AG10803 (cell line): ENCODE measurements at places on chromosomes 1 and 21.

GRCh38 chr1:218698141-218698540, 353.0 kb downstream of the TGFB2 start:
- no peak for DNase-seq

GRCh38 chr1:56072310-56072709, 507.1 kb downstream of the PLPP3 start:
- DNase-seq, result no peak

DNA sequence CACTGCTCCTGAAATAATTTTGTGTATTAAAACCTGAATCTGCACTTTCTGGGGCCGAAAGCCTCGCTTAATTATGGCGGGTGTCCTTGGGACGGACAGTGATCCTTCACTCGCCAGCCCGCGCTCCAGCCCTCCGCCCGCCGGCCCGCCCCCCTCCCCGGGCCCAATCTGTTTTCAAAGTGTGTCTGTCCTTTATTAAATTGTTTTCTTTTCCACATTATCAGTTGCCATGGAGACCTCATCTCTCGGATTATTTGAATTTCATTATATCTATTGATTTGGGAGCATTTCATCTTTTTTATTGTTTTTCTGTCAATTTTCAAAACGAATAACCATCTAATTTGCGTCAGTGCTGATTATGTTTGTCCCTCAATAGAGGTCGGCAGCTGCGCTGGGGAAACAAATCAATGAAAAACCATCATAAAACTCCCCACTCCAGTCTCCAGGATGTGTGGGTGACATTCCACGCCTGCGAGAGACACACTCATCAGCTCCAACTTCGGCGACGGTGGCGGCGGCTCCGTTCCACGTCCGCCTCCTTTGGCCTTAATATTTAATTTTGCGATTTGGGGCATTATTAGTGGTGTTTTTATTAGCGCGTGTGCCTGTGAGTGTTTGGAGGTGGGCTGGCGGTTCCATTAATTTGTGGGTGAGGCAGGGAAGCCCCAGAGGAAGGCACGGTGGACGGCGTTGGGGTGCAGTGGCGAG, 123.9 kb downstream of the CASZ1 start:
- DNase-seq, result no peak

- DNase-seq, result no peak
Measured at GRCh38 chr1:19066874-19067181, 110.4 kb upstream of the IFFO2 start.

DNA sequence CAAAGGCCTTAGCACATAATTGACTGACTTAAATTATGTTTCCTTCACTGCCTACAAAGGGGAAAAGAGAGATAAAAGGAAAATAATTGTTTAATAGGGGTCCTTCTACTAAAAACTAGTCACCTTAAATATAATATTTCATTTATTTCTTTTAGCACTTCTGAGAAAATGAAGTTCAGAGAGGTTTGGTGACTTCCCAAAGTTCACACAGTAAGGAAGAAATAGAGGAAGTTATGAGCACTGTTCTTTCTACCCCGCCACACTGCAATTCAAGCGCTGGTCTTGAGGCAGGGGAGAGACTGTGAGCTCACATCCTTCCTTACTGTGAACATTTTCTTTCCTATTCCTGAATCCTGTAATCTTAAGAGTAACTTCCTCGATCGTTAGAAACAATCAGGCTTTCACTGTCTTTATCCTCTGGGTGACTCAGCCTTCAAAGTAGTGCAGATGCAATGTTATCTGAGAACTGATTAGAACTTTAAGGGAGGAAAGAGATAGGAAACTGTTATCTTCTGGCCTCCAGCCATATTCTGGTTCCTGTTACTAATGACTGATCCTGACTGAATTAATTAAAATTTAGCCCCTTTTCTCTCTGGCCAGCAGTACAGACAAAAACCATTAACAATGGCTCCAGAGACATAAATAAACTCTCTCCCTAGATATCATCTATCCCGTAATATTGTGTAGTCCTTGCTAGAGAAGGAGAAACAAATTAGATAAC, 6.8 kb downstream of the RGS5 start:
- DNase-seq, result no peak

GRCh38 chr1:179197690-179198297, 31.7 kb downstream of the ABL2 start:
- DNase-seq, result no peak

DNA sequence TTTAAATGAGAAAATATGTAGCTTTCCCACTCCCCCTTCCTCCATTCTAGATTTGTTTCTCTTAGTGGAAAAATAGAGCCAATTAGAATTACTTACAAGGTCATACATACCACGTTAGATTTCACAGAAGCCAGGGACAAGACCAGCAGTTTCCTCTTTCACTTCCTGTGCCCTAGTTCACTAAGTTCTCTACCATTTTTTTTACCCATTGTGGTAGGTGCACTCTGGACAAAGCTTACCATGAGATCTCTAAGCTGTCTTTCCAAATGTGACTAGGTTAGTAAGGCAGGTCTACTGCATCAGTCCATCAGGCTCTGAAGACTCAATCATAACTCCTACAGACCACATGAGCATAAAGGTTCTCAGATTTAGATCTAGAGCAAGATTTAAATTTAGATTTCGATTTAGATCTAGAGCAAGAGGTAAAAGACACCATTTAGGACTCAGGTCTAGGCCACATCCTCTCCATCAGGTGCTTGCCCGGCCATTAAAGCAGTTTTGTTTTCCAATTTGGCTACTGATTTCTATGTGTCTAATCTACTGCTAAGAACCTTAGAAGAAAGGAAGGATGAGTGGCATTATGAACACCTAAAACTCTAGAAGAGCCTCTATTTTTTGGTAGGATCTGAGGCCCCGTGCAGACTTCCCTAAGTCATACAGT, 235.3 kb downstream of the FAF1 start:
- DNase-seq, result no peak

GRCh38 chr1:38834221-38834782, 25.3 kb downstream of the RRAGC start:
- DNase-seq, result no peak

DNA sequence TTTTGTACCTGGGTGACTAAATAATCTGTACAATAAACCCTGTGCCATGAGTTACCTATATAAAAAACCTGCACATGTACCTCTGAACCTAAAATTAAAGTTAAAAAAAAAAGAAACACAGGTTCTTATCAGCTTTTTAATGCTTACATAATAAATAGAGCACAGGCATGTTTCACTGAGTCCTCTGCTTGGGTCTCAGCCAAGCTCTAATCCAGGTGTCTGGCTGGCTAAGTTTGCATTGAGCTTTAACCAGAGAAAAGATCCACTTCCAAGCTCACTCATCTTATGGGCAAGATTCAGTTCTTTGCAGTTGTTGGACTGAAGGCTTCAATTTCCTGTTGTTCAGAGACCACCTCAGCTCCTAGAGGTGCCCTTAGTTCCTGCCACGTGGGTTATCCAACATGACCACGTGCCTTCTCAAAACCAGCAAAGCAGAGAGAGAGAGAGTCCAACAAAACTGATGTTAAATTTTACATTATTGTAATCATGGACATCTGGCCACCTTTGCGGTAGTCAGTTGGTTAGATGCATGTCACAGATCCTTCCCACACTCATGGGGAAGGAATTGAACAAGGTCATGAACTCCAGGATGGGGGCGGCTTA, 68.2 kb upstream of the TMPRSS2 start:
- DNase-seq, result no peak

GRCh38 chr1:99849744-99850458, at the start of gene AGL:
Gene AGL, plus strand, starts transcription at chr1:99850361. Its CDS starts 682 bp downstream, at chr1:99851043.
- peak; percentile 69 for DNase-seq

- DNase-seq, result no peak
Measured at GRCh38 chr1:185593271-185593670, 140.9 kb upstream of the HMCN1 start.

DNA sequence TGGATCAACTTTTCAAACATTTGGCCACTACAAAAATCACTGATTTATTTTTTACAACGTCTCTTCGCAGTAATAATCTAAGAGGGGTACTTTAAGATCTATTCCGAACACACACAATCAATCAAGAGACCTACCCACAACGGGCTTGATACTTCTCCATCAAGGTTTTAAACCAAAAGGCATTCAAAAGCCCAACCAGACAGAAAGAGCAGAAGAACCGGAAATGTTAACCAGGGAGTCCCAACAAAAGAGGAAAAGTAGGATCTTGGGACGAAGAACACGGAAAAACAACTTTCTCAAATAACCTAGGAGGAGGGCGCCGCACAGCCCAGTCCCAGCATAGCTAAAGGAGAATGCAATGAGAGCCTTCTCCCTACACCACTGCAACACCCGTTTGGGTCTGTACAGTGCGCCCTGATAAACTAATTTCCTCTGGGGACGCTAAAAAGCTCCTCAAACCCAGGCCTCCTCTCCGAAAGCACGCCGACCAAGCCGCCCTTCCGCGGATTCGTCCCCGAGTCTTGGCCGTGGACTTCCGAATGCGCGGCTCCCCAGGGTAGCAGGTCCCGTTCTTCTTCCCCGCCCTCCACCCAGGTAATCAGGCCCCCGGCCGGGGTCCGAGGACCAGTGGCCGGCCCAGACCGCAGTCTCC, 623 bp downstream of the RPL22 start:
- no peak for DNase-seq

DNA sequence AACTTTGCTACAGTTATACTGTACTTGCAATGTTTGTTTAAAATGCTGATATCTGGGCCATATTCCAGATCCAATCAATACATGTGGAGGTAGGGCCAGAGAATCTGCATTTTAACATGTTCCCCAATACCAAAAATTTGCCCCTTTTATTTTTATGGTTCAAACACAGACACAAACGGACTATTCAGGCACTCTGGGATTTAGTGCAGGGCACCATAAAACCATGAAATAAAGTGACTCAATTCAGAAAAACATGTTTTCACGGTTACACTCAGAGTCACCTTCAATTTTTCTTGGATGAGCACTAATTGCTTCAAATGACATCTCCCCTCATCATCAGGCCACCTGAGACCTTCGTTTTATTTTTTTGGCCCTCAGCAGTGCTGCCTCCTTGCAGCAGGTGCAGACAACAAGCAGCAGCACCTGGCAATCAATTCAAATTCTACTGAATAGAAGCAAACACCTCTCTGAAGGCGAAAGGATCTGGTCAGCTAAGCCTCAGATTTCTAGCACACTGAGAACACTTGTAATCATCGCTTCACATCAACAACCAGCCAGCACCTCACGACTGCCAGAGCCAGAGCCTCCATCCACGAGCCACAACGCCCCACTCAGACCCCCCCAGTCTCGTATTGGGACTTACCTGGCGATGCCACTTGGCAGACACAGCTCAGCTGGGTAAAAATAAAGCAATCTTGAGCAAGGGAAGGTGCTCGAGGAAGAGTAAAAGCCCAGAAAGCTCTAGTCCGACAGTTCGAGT, 1.1 kb downstream of the ERO1B start:
- no peak for DNase-seq

DNA sequence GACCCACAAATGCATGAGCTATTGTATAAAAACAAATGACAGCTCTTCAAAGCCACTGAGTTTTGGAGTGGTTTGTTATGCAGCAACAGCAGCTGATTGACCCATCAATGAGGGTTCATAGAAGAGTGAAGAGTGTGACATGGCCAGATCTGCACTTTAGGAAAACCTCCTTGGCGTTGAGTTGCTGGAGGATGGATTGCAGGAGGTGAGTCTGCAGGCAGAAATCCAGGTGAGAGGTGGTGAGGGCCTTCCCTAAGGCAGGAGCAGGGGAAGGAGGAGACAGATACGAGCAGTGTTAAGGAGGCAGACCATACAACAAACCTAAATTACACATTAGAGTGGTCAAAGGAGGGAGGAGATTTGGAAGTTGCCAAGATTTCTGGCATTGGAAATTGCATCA, 169.3 kb upstream of the CSF3R start:
- no peak for DNase-seq

DNA sequence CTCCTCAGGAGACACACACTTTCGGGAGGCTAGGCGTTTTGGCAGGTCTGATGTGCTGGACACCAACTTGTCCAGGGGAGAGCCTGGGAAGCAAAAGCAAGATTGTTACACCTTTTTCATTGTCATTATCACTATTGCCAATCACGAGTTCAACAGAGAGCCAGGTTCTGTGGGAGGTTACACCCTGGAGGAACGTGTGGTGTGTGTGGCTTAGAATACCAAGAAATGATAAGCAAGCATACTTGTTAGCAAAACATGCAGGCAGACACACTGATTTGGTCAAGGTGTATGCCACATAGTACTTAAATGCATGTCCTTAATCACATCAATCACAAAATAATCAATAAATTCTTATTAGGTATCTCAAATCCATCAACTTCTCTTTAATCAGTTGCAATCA, 16.1 kb downstream of the HMGCS2 start:
- no peak for DNase-seq

GRCh38 chr1:198716051-198716450, 77.2 kb downstream of the PTPRC start:
- no peak for DNase-seq

- no peak for DNase-seq
Measured at GRCh38 chr1:143611159-143611558, 360.6 kb downstream of the FAM72C start.

DNA sequence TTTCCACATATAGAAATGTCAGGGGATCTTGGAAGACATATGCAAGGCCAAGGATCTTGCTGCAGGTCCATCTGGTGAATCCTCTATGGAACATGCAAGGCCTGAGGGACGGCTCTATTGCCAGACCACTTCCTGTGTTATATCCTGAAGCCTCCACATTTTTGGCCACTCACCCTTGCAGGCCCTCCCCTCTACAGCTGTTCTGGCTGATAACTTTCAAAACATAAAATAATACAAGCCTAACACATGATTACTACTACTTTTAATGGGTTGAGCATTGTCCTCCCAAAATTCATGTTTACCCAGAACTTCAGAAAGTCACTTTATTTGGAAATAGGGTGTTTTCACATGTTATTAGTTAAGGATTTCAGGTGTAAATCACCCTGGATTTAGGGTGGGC, 18.5 kb upstream of the LYPLAL1 start:
- DNase-seq, result peak; percentile 40

- DNase-seq, result peak; percentile 72
Measured at GRCh38 chr1:231929311-231929710, 302.7 kb downstream of the DISC1 start.

- DNase-seq, result peak; percentile 9
Measured at GRCh38 chr1:217524787-217525520, 105.9 kb downstream of the GPATCH2 start.

- DNase-seq, result no peak
Measured at GRCh38 chr1:69475021-69475420, 92.7 kb upstream of the LRRC7 start.

DNA sequence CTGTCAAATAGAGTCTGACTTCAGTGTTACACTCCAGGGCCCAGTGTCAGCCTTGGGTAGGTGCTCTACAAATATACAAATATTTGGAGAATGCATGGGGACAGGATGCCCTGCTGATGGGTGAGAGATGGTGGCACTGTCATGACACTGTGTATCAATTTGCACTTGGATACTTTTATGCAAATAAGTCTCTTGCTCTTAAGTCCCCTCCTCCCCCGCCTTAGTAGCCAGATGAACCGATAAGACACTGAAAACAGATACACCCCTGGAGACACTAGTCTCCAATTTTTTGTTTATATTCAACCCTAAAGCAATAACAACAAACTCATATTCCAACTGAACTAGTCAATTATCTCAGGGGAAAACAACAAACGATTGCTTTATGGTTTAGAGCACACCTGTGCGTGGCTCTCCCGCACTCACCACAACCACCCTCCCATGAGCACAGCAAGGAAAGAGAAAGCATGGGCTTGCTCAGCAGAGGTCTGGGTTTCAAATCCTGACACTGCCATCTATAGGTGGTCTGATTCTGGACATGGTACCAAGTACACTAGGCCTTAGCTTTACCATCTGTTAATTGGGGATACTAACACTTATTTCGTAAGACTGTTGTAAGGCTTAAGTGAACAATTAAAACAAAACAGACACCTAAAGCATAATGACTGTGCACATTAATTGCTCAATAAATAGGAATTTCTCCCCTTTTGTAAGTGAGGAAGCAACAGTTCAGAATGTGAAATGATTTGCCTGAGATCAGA, 50.3 kb downstream of the HIVEP3 start:
- DNase-seq, result no peak
